ENCODE measurements at places on chromosomes 2 and 18.
A peak's percentile ranks its signal among the peaks of the same experiment; 100 is the strongest.

DNA sequence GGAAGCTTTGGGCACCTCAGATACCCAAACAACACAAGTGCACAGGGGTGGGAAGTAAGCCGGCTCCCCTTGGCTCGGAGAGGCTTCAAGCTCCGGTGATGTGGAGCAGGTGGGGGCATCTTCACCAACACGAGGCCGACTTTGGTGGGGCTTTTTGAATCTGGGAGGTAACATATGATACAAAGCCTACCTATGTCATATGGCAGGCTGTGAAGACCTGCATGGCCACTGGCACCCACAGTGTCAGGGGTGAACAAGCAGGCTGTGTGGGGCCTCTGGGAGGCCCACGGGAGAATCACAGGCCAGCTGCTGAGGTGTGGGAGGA, 109.0 kb downstream of the EIPR1 start:
- DNase-seq: no peak

- no peak for DNase-seq
Observed at GRCh38 chr18:22098563-22098989, 70.8 kb upstream of the GATA6 start.

GRCh38 chr2:128584296-128584890, 265.7 kb upstream of the HS6ST1 start:
- no peak for DNase-seq

GRCh38 chr2:68719912-68720311, 14.7 kb upstream of the ARHGAP25 start:
- no peak for DNase-seq

- no peak for DNase-seq
Observed at GRCh38 chr2:153828335-153828734, 43.4 kb upstream of the GALNT13 start.

DNA sequence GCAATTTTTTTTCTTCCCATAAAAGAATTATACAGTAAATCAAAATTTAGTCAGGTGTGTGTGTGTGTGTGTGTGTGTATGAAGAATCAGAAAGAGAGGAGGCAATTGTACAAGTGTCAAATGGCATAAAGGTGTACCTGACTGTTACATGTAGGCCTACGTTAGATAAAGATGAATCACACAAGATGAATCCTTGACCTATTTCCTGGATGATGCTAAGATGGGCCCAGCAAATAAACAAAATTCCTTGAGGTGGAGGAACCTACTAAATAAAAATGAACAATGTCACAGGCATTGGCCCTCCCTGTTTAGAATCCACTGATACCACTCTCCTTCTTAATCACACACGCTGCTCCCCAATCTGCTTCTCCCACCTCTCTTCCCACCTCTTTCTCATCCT, 79.7 kb upstream of the LRATD1 start:
- DNase-seq: no peak

DNA sequence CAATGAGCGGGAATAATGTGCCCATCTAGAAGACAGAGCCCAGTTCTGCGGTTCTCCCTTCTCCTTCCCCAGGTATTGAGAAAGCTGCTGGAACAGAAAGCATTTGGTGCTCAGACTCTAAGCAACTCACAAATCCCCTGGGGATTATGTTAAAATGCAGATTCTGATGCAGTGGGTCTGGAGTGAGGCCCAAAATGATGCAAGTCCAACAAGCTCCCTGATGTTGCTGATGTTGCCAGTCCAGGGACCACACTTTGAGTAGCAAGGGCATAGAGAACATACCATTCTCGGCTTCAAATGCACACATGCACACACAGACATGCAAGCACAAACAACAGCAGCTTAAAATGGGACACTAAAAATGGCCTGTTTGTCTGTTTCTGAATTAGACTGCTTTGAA, 274.8 kb upstream of the NCKAP5 start:
- no peak for DNase-seq

GRCh38 chr18:11849841-11850634, 1.2 kb upstream of the CHMP1B start:
- DNase-seq: no peak

DNA sequence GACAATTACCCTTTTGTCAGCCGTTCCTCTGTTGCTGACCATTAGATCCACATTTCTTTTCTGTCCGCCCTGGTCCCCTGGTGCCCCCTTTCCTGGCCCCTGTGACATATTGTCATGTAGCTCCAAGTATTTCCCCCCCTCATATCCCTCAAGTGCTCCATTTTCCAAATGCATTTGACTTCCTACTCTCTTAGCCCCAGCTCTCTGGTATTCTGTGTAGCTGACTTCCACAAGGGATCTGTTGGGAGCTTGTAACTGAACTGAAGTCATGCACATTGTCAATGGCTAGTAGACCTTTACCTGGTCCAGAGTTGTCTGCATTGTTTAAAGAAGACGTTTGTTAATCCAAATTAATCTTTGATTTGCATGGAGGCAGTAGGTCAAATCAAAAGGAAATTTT, 34.8 kb downstream of the LIPG start:
- DNase-seq: no peak

- no peak for DNase-seq
Observed at GRCh38 chr2:63742580-63742976, 99.1 kb upstream of the UGP2 start.

GRCh38 chr18:58158008-58158407, 114.0 kb downstream of the NEDD4L start:
- DNase-seq: no peak

- DNase-seq: no peak
Observed at GRCh38 chr2:30662268-30663131, 144.7 kb downstream of the CAPN13 start.

- DNase-seq: peak; percentile 23
Observed at GRCh38 chr18:4455113-4455811, at the start of gene DLGAP1. DLGAP1 (minus strand) TSS chr18:4455307.

DNA sequence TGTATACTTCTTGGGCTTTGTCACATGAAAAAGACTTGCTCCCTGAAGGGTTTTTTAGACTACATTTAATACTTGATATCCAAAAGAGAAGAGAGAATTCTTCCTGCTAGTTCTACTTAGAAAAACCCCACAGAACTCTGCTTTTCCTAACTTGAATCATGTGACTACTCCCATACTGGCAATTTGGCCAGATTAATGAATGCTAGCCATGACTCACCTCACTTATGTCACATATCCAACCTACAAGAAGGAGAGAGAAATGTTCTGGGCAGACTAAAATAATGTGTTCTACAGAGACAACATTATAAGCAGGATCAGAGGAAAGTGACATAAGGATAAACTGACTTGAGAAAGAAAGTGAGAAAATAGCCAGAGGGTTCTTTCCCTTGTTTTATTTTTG, 249.3 kb upstream of the GULP1 start:
- DNase-seq: no peak

- no peak for DNase-seq
Observed at GRCh38 chr2:20424300-20425290, 22.3 kb upstream of the RHOB start.

DNA sequence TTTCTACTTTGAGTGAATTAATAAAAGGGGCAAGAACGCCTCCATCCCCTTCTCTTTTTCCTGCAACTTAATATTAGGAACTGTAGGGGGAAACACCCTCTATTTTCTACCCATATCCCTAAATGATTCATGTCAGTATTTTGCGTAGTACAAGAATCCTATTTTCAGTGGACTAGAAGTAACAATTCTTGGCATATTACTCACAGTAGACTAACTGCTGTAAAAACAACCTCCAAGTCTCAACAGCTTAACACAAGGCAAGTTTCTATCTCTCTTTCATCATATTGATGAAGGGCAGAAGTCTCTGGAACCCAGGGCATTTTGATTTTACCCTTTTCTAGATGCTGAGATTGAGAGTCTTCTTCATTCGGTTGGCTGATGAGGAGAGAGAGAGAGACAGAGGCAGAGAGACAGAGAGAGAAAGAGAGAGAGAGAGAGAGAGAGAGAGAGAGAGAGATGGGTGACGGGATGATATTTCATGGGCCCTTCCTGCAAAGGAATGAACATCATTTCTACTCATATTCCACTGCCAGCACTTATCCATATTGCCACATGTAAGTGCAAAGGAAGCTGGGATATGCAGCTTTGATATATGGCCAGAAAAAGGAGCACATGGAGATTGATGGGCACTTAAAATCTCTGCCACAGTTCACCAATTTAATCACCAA, 481.6 kb downstream of the LPIN1 start:
- no peak for DNase-seq

GRCh38 chr2:205681401-205682238, 681 bp upstream of the NRP2 start:
- no peak for DNase-seq

- no peak for DNase-seq
Observed at GRCh38 chr2:204795156-204795555, 249.9 kb downstream of the PARD3B start.

DNA sequence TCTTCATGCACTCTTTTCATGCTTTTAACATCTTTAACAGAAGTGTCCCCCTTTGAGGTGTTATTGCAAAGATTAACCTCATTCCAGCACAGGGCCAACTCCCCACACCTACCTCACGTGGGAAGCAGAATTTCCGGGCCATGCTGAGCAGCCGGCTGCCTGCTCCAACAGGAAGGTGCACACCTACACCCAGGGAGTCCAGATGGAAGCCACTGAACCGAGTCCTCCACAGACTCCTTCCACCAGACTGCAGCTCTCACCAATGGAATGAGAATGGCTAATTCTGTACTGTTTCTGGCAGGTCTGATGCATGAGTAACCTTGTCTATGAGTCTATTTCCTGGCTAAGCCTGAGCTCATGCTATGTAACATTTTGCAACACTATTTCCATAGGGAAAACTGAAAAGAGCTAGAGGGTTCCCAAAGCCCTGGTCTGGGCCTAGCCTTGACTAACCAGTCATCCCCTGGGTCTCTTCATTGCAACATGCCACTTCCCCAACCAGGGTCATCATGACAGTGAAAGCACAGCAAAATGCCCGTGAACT, 11.0 kb downstream of the ERFE start:
- no peak for DNase-seq

GRCh38 chr2:175560521-175561169, 379.1 kb upstream of the ATP5MC3 start:
- DNase-seq: no peak

GRCh38 chr2:240893363-240893844, 2.6 kb downstream of the MAB21L4 start:
- DNase-seq: no peak

- DNase-seq: no peak
Observed at GRCh38 chr18:77359561-77360314, 110.1 kb downstream of the GALR1 start.

GRCh38 chr2:121272596-121272995, 12.4 kb downstream of the TFCP2L1 start:
- DNase-seq: no peak

- DNase-seq: no peak
Observed at GRCh38 chr2:218954541-218955300, 4.7 kb upstream of the CDK5R2 start.

DNA sequence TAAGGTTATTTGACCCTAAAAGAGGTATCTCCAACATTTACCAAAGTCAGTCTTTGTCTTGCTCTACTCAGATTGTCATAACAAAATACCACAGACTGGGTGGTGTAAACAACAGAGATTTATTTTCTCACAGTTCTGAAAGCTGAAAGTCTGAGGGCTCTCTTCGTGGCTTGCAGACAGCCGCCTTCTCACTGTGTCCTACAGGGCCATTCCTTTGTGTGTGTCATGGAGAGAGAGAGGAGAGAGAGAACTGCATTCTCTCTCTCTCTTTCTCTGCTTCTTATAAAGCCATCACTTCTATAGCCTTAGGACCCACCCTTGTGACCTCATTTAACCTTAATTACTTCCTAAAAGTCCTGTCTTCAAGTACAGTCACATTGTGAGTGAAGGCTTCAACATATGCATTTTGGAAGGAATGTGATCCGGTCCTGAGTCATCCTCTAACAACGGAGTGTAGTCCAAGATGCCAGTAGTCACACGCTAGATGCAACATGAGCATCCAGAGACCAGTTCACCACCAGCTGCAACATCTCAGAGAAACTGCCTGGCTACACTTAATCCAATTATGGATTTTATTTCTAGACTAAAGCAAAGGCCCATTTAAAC, 130.2 kb downstream of the CD226 start:
- no peak for DNase-seq

DNA sequence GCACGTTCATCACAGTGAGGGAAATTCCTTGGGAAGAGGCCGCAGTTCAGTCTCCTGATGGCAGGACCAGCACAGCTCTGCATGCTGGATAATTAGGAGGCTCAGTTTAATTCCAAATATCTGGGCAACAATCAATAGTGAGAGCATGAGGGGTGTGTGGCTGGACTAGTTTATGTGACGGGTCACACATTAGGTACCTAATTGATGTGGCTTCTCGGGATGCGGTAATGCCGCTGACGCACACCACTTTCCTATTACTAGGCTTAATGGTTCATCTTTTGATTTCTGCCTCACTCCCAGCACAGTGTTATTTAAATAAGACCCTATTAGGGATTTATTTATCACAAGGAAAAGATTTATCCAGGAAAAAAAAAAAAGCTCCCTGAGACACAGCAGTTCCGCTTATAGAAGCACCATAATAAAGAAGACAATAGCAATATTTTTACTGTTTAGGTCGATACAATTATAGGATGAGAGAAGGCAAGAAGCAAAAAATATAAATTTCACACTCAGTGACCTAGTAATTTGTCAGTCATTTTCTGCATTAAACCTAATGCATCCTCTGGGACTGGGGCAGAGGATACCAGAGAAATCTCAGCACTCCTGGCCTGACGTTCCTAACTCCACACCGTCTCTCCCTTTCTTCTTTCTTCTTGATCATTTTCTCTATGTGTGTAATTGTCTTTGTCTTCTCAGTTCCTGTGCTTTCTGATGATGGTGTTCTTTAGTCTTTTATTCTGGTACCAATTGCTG, 264.7 kb upstream of the SLC14A2 start:
- no peak for DNase-seq

DNA sequence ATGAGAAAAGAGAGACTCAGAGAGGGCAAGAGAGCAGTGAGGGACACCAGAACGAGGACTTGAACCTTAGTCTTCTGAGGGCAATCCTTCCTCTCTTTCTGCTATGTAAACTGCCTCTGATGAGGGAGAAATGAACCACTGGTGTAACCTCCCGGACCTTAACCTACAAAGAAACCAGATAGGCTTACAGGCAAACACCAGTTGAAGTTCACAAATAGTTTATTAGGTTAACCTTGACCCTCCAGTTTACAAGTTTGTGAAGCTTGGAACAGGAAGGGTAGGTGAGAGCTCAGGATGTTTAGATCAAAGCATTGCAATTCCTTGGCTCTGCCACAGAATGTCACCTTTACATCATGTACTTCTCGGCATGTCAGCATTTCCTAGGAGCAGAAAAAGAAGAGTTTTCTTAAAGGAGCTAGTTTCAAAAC, 486.4 kb upstream of the SPRED2 start:
- no peak for DNase-seq

- no peak for DNase-seq
Observed at GRCh38 chr18:23354625-23355024, 98.5 kb upstream of the RIOK3 start.

Measured in NCI-H1930 (cell line).